ENCODE measurements at places on chromosomes 7 and 10.

GRCh38 chr7:4138866-4139265 is 543.2 kb upstream of the FOXK1 start:
- no peak for DNase-seq

DNA sequence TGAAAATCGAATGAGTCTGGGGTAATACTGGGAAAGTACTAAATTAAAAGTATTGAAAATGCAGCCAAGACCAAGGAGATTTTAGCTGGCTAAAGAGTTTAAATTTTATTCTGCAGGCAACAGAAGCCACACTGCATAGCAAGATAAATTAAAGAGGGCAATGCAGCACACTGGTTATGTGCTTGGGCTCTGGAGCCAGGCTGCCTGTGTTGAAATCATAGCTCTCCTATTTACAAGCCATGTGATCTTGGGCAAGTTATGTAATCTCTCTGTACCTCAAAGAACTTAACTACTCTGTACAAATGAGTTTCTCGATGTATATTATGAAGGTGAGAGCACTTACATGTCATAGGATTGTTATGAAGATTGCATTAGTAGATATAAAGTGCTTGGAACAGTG is 9.9 kb downstream of the SLC25A13 start:
- DNase-seq: no peak

- no peak for DNase-seq
Observed at GRCh38 chr7:150404172-150404804, 25.2 kb downstream of the ZNF775 start.

- no peak for DNase-seq
Observed at GRCh38 chr7:78311181-78311580, 512.6 kb downstream of the PHTF2 start.

- no peak for DNase-seq
Observed at GRCh38 chr10:44811072-44811471, 100.1 kb upstream of the TMEM72 start.

DNA sequence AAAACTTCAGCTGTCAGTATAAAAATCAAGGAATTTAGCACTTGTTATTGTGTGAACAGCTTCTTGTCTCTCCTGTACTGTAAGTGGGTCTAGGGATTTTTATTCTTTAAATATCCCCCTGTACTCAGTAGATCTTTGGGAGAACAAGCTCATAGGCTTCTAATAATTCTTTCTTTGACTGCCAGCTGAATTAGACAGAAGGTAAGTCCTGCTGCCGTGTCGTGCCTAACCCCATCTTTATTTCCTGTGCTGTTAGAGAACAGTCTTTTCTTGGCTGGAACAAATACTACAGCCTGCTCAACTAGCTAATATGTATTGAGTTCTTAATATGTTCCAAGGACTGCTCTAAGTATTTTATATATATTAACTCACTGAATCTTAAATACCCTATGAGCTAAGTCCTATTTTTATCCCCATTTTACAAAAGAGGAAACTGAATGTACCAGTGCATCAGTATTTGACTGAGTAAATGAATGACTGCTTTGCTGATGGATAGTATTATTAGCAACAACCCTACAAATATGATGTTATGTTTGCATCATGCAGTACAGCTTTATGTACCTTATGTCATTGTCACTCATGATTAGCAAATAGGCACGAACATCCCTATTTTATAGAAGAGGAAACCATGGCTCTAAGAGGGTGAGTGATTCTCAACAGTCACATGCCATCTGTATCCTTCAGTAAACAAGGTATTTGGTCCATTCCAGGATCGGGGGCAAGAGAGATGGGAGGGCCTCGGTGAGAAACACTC is 5.5 kb upstream of the DUSP5 start:
- DNase-seq: no peak

DNA sequence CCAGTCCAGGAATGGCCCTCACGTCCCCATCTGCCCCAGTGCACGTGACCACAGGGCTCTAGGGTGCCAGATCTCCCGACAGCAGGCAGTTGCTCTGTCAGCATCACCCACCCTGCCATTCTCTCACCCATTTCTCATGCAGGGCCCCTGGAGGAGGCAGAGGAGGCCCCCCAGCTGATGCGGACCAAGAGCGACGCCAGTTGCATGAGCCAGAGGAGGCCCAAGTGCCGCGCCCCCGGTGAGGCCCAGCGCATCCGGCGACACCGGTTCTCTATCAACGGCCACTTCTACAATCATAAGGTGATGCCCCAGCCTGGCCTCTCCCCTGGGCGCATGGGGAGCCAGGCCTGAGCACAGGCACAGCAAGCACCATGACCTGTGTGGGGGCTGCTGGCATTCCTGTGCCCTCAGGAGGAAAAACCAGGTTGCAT is 6.1 kb upstream of the DEPP1 start:
- no peak for DNase-seq
